ENCODE measurements at places on chromosomes 7 and 10. TPM values are rescaled to one million over a fixed set of nuclear protein-coding genes. Genes with fewer than 3 reads are reported as not detected.

The SPDYE2 gene
- total RNA-seq = not detected

The PLCE1 gene
- total RNA-seq = 1.8 TPM

The UPP1 gene
- total RNA-seq = 75.4 TPM

The SLC29A4 gene
- total RNA-seq = 1.9 TPM

The CRHR2 gene
- total RNA-seq = not detected

The CHRM2 gene
- not detected for total RNA-seq

The PKD2L1 gene
- not detected for total RNA-seq

All from Calu3 (cell line).